ENCODE measurements at places on chromosomes 13 and 19.

GRCh38 chr13:90564096-90564495 lies 783.4 kb upstream of the MIR17HG start:
- DNase-seq = no peak

- no peak for DNase-seq
Measured at GRCh38 chr13:74064805-74065312, 69.3 kb downstream of the KLF12 start.

DNA sequence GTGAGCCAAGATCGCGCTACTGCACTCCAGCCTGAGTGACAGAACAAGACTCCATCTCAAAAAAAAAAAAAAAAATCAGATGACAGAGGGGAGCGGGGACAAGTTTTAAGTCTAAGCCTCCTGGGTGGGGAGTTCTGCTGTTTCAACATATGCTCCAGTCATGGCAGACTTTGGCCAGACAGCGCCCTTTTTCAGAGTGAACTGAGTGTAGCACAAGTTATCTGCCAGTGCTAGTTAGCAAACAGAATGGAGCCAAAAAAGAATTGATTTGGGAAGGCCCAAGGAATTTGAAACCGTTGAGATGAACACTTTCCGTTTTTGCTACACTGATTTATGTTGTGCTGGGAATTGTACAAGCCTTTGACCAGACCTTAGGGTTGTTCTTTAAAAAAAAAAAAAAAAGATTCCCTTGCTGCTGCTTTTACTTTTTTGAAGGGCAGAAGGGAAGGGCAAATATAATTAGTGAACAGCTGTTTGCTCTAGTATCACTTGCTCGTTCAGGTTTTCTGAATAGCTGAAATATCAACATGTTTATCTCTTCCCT lies 5.7 kb downstream of the ACTN4 start:
- no peak for DNase-seq

GRCh38 chr13:31334994-31335557 lies 135.3 kb downstream of the B3GLCT start:
- DNase-seq = no peak

- no peak for DNase-seq
Measured at GRCh38 chr13:52978989-52979388, 49.6 kb upstream of the OLFM4 start.

DNA sequence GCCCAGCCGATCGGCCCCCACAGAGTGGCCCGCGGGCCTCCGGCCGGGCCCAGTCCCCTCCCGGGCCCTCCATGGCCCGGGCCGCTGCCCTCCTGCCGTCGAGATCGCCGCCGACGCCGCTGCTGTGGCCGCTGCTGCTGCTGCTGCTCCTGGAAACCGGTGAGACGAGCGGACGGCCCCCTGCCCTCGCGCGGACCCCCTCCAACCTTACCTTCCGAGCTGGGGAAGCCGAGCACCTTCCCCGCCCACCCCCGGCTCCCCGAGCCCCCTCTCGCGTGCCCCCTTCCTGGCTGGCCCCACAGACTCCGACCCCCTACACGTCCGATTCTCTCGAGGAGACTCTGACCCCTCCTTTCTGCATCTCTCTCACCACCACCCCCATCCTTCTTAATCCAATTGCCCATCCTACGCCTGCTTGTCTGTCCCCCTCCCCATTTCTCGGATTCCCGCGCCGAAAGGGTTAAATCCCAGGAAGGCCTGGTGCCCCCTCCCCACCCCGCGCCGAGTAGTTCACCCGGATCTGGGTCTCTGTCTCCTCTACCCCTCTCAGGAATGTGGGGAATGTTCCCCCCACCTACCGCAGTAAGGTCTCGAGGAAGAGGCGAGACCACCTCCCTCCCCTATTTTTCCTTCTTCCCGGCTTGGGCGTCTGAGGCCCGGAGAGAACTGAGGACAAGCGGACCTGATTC lies 502 bp downstream of the NECTIN2 start:
- no peak for DNase-seq

- DNase-seq = no peak
Measured at GRCh38 chr19:13859361-13859880, 17.5 kb upstream of the NANOS3 start.

DNA sequence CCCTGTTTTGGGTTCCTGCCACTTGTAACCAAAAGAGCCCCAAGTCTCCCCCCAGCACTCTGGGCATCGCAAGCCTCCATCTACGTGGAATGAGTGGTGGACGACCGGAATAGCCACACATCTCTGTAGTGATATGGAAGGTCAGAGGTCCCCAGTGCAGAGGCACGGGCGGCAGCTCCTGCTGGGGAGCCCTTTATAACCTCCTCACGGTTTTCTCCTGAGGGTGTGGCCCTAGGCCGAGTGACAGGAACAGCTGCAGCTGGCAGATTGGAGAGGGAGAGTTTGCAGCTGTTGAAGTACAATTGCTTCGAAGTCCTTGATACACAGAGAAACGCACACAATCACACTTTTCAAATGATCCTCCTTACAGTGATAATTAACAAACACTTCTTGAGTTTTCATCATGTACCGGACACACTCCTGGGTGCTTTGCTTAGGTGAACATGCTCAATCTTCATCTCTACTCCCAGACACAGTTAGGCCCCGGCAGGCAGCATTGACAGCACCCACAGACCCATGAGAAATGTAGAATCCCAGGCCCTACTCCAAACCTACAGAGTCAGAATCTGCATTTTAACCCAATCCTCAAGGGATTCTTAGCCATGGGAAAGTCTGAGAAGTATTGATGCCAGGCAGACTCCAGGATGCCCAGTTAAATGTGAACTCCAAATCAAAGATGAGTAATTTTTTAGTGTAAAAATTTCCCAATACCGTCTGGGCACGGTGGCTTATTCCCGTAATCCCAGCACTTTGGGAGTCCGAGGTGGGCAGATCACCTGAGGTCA lies 4.9 kb upstream of the ZNF787 start:
- no peak for DNase-seq

DNA sequence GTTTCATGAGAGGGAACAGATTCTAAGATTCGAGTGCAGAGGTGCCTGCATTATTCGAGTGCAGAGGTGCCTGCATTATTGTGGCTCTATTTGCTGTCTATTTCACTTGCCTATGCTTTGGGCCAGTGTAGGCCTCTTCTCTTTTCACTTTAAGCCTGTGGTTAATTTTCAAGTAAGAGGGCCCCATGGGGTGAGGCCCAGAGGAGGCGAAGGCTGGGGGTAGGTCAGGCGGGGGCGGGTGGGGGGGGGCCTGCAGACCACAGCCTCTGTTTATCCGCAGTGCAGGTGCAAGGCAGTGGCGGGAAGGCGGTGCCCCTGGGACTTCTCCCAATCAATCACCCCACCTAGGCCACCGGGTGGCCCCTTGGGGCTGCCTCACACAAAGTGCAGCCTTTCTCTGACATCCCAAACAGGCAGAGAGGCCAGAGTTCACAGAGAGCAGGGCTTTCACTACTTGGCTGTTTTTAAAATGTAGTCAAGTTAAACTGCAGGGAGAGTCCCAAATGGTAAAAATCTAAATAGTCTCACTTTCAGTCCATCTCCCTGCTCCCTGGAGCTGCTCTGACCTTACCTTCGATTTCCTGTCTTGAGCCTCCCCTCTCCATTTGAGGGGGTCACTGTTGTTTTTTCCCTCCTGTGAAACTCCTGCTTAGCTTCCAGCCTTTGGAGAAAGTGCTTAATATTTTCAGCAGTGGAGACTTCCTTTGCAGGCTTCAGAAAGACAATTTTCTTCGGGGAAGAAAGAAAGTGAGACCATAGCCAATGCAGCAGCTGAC lies 249.0 kb downstream of the DLEU7 start:
- no peak for DNase-seq

GRCh38 chr19:17052439-17052838 lies 22.8 kb downstream of the HAUS8 start:
- no peak for DNase-seq

DNA sequence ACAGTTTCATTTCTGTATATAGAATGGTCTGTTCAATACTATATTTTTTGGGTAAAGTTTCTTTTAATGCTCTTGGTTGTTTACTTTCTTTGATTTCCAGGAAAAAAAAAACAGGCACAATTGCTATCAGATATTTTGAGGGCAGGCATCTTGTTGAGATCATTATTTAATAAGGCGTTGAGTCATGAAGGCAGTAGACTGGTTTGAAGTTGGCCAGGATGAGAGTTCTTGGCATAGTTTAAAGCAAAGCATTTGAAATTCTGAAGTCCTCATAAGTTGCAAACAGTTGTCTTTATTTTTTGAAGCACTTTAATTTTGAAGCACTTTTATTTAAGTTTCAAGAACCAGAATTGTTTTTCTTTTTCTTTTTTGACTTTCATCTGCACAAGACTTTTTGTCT lies 2.6 kb upstream of the ZNF175 start:
- DNase-seq = no peak

DNA sequence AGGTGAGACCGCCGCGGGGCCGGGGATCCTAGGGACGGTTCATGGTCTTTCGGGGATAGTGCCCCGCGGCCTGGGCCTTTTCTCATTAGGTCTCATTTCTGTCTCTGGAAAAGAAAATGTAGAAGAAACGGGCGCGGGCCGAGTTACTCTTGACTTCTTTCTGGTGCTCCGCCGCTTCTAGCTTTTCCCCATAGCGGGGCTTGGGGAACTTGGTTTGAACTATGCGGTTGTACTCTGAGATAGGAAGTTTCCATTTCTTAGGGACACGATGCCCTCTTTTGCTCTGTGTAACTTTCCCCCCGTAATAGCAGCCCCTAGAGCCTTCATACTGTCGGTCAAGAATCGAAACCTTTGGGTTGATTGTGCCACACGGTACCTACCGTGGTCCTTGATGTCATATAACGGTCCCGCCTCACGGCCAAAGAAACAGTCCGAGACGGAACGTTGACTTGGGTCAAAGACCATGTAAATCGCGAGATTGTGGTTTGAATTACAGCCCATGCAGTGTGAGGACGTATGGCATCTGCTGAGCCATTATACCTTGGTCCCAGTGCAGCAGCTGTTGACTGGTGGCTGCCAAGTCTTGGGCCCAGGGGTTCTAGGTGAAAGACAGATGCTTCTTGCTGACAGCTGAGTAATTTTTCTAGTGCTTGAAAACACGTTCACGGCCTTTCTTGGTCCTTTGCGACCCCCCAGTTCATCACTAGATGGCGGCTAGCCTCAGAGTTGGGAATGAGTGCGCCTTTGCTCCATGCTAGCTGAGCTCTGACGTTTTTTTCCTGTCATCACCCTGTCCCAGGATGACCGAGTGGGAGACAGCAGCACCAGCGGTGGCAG lies 487 bp downstream of the RPS5 start:
- no peak for DNase-seq
